DMS79 (cell line): ENCODE measurements at places on chromosomes 7 and 10.

DNA sequence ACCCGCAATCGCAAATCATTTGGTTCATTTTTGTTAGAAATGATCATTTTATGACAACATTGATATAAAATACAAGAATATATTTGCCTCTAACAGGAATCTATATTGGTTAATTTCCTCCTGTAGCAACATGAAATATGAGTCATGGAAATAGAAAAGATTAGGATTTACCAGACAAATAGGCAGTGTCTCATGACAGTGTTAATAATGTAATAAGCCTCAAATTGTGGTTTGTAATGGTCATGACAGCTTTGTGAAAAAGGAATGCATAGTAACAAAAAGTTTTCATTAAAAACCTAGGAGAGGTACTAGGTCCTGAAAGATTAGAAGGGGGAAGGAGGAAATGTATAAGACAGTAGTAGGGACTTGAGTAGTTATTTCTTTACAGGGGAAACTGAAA lies 7.9 kb upstream of the SLK start:
- no peak for DNase-seq

DNA sequence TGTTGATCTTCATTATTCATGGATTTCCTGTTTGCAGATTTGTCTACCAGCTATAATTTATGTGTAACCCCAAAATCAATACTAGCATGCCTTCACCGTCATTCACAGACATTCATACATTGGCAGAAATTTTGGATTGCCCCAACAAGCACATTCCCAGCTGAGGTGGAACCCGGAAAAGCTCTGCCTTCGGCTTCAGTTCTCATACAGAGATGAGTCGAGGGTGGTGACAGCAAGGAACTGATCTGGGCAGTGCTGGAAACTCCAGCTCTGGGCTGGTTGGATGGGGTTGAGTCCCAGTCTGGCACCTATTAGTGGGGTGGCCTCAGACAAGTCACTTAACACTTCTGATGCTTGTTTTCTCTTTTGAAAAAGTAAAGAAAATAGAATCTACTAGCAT lies 267.5 kb downstream of the SNX13 start:
- no peak for DNase-seq

GRCh38 chr10:102299873-102300272 lies 54.5 kb downstream of the GBF1 start:
- no peak for DNase-seq

GRCh38 chr7:40115936-40116335 lies 18.5 kb downstream of the MPLKIP start:
- DNase-seq = no peak

DNA sequence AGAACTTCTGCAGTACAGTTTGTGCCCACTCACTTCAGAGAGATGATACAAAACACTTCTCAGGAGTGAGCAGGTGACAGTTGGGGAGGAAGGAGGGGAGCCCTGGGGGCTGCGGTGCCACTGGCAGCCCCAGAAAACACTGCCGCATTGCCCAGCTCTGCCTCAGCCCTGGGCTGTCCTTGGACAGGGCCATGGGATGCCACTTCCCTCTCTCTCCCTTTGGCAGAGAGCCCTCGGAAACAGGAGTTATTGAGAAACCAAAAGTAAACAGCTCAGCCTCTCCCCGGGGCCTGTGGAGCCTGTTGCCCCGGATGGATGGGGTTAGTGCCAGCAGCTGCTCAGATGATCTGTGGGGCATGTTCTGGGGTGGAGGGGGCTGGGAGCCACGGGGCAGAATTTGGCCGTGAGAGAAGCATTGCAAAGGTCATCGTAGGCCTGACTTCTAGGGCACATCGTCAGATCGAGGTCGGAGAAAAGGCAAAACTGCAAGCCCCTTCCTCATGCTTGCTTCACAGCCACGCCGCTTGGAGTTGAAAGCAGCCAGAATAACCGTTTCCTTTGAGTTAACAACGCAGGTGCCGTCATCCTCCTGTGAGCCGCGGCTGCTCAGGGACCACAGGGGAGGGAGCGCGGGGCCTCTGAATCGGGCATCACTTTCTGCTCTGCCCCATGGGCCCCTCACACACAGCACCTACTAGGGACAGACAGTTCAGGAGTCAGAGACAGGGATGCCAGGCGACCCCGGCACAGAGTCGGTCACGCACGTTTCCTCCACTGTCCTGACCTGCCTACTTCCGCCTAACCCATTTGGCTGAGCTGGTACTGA lies 256.4 kb downstream of the CAMK1D start:
- peak; percentile 77 for DNase-seq
